ENCODE measurements at places on chromosomes 11 and 22.
A peak's percentile ranks its signal among the peaks of the same experiment; 100 is the strongest.

- DNase-seq = no peak
These were observed 24.4 kb downstream of the PGA5 start for GRCh38 chr11:61265357-61265756.

DNA sequence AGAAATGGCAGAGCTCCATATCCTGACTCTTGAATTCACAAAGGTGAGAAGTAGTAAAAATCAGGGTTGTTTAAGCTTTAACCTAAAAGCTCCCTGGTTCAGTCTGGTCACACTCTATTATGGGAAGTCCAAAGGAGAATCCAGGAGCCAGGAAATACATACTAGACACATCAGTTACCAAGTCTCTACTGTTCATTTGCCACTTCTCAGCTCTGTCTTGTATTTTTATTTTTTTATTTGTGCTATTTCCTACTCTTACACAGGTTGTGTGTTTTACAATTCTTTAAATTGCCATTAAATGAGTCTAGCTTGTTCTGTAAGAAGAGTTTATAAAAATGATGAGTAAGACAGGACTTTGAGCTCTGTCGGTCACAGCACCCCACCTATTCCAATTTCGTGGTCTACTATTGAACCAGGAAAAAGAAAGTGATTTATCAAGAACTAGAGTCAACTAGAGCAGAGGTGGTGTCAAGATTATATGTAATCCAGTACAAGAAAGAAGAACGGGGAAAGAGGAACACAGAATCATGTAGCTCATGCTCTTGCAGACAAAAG is 9.7 kb downstream of the MS4A12 start:
- DNase-seq = no peak

GRCh38 chr22:17201285-17201945 is 17.8 kb downstream of the ADA2 start:
- peak; percentile 3 for DNase-seq

DNA sequence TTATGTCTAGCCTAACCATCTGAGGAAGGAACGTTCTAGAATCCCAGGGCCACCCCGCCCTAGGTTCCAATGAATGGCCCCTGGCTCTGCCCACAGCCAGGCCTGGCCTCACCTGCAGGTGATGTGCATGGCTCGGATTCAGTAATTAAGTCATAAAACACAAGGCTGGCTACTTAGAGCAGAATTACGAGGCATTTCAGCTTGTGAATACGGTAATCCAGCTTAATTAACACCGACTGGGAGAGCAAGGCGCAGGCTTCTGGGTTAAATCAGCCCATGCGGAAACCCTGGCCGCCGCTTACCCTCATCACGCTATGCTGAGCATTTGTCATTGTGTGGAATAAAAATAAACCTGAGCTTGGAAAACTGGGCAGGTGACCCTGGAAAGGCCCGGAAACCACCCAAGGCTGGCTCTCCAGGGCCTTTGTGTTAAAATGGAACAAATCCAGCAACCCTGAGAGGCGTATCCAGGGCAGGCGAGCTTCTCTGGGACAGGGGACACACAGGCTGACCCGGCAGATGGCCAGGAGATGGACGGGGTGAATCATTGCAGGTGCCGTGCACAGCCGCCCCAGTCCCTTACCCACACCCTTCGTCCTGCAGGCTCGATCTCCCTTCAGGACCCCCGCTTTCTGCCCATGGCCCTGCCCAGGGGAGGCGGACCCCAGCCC is 220.2 kb downstream of the CTTN start:
- no peak for DNase-seq

DNA sequence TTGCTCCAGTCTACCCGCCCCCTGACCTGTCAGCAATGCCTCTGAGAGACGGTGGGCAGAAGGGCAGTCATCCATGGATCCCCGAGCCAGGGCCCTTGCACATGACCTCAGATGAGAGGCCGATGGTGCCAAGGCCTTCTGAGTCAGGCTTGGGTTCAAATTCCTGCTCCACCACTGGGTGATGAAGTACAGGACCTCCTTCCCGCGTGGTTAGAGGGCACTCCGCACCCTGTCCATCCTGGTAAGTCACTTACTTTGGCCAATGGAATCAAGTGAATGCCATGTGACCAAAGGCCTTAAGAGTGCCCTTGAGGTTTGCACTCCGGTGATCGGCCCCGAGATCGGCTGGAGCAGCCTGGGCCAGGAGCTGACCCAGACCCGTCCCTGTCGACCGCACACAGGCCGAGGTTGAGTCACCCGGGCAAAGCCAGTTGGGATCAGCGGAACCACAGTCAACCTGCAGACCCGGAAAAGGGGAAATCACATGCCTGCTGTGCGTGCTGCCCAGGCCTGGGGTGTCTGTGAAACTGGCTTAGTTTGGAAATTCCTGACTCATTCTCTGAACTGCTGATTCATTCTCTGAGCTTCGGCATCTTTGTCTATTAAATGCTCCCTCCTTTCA is 48.9 kb downstream of the RTL6 start:
- DNase-seq = peak; percentile 29

- no peak for DNase-seq
These were observed 14.4 kb downstream of the TUB start for GRCh38 chr11:8095371-8095770.

- DNase-seq = no peak
These were observed 20.2 kb downstream of the LIF start for GRCh38 chr22:30226192-30226832.

GRCh38 chr11:61688365-61689163 is 8.4 kb downstream of the DAGLA start:
- peak; percentile 80 for DNase-seq

DNA sequence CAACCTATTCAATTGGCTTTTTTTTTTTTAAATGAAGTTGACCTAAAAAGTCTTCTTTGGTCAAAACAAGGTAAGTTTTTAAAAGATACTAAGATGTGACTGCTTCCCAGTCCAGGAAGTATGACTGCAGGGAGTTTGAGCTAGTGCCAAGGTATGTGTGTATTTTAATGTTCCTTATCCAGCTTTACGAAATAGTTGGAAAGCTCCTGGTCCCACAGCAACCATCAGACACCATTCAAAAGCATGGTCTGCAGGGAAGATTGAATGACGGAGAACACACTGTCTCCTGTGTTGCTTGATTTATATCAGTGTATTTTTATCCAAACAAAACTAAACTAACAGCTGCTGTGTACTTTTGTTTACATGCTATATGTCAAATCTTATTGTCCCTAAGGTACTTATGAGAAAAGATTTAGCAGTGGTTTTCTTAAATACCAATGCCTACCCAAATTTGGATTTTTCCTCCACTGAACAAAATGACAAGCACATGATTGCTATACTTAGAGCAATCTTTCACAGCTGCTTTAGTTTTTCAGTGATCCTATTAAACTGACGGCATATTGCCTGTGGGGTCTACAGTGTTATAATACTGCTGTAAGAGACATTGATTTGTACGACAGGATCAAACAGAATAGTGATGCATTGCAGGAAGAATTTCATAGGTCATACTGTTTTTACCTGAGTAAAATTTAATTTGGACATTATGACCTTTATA is 122.9 kb downstream of the DCDC1 start:
- DNase-seq = no peak

- no peak for DNase-seq
These were observed 16.3 kb upstream of the ARFGAP3 start for GRCh38 chr22:42873356-42873755.

- DNase-seq = no peak
These were observed 510.5 kb upstream of the CCDC179 start for GRCh38 chr11:23370580-23371275.

DNA sequence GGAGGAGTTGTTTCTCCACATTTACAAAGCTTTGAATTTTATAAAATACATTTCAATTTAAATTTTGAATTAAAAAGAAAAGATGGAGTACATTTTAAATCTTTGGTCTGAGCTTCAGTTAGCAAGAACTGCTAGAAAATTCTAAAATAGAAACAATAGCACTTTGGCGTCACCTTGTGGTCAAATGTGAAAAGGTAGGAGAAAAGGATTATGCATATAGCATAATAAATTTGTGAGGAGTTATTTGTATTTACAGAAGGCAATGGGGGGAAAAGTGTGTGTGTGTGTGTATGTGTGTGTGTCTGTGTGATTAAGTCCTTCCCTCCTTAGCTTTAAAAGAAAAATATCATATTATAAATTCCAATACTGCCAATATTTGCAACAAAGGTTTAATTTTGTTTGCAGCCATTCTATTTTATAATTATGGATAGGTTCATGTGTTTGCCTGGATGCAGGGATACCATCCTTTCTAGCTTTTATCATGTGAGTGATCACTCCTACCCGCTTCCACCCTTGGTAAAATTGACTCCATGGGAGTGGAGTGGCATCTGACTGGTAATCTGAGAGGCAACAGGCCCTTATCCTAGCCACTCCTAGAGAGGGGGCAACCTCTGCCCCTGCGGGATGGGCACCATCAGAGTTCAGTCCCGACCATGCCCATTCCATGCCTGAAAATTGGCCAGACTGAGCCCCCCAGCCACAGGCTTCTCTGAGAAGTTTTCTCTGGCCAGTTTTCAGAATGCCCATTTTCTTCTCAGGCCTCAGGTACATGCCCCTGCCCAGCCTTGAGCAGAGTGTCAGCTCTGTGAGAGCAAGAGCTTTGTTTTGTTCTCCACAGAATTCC is 13.6 kb upstream of the LGR4 start:
- DNase-seq = no peak

DNA sequence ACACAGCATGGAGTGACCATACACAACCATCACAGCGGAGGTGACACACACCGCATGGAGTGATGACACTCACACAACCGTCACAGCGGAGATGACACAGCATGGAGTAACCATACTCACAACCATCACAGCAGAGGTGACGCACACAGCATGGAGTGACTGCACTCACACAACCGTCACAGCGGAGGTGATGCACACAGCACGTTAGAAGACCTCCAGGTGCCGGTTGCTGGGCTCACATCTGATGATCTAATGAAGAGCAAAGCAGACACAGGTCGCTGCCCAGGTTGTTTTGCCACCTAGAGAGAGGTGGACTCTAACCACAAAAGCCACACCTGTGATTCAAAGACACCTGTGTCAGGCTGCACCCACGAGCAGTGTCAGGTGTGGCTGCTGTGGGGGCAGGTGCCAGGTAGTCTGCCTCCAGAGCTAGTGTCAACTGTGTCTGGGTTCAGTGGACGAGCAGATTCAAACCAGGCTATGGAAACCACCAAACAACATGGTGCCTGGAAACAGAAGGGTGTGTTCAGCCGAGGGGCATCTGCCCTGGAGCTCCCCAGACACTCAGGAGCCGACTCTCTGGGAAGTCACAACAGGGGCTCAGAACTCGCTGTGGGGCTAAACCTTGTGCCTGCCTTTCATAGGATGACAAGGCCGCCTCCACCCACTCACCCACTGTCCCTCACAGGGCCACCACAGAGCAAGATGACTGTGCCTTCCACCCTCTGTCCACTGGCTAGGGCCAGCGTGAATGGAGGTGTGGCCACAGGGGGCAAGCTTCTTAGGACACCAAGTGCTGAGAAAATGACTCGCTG is 608.2 kb downstream of the TBC1D22A start:
- no peak for DNase-seq

DNA sequence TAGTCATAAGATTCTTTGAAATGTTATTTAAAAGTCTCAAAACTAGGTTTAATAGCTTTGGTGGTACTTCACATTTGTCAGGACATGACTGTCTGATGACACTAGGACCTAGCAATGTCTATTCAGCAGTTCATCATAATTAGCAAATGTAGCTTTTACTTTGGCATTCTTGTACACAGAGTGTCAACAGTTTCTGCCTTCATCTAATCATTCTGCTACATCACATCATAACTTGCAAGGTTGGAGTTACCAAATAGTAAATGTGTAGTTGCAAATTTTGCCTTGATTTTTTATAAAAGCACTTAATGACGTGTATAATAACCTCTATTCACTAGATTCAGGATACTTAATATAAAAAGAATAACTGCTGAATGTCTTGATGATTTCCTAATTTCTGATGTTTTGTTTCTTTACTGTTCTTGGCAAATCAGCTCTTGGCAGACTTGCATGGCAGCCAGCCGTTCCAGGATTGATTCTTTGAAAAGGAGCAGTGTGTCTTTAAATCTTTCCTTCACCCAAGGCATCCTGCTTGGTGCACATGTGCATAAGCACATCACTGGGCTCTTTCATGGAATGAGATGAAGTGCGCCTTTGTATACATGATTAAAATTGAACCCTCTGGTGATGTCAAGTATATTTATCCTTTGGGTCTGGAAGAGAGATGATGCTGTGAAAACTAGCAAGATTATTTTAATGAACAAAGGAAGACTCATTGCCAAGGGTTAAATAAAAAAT is 12.2 kb downstream of the FBXO7 start:
- no peak for DNase-seq

DNA sequence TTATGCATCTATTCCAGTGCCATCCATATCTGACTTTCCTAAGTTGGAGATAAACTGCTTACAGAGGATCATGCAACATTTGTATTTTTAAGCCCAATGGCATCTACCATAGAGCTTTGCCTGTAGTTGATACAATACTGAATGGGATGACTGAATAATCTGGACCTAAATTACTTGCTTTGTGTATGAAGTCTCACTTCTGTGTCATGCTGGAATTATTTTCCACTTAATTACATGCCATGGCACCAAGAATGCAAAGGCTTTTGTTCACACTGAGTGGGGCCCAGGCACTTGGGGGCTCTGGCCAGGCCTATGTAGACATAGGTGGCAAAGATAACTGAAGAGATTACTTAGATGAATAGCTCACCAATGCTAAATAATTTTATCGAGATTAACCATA is 51.6 kb downstream of the OPCML start:
- no peak for DNase-seq

DNA sequence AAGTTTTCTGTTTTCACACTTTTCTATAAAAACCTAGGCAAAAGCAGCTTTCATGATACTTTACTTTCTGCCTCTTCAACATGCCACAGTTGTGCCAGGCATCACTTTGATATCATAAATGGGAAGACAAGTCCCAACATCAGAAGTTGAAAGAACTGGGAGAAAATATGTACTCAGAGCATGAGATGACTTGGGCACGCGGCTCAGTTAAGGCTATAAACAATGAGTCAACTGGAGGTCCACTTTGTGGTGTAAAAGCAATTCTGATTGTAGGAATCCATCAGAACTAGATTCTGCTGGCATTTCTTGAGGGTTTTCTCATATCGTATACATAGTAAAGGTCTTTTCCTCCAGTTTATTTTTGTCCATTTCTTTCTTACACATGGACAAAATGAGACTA is 109.7 kb upstream of the USP47 start:
- no peak for DNase-seq

- no peak for DNase-seq
These were observed 43.1 kb downstream of the BMAL1 start for GRCh38 chr11:13320688-13321087.

- no peak for DNase-seq
These were observed 2.5 kb downstream of the TBC1D22A start for GRCh38 chr22:46764779-46765485.

- DNase-seq = no peak
These were observed 54.0 kb downstream of the RTN4R start for GRCh38 chr22:20213833-20214708.

GRCh38 chr22:43530349-43531201 is 118.8 kb downstream of the MPPED1 start:
- DNase-seq = no peak

DNA sequence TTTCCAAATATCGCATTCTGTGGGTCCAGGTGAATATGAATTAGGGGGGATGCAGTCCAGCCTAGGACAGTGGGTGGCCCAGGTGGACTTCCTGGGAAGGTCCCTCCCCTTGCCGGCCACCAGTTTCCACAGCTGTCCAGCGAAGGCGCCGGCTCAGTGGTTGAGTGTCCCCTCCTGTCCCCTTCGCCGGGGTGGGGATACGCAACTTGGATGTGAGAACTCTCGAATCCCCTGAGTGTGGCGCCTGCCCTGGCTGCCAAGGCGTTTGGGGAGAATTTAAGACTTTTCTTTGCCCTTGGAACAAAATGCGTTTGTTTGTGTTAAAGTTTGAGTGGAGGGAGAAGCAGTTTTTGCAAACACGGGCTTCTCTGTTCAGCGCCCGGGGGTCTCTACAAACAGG is 123.7 kb downstream of the KCNQ1OT1 start:
- DNase-seq = peak; percentile 45

Data from psoas muscle (tissue), 8 donors.